ENCODE measurements at places on chromosomes 12 and 14. TPM values are rescaled to one million over a fixed set of nuclear protein-coding genes. Genes with fewer than 3 reads are reported as not detected.

DNA sequence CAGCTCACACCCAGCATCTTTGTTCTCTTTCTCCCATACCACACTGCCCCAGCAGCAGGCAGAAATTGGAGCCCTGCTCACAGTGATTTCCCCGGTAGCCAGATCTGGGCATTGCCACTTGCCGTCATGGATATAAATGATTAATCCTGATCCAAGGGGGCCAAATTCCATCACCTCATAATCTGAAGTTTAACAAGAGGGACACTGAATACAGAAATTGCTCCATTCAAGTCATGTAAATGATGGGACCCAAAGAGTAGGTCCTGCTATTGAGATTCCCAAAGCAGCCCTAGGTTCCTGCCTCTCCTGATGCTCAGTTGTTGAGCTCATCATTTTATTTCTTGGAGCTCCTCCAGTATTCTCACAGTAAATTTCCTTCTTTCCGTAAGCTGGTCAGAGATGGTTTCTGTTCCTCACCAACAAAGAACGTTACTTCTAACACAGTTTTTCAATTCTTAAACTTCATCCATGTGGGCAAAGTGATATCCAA lies 11.7 kb downstream of the ITPR2 start:
- no peak for DNase-seq

GRCh38 chr12:27176765-27177164 lies 67.3 kb upstream of the STK38L start:
- DNase-seq: no peak

- no peak for DNase-seq
Observed at GRCh38 chr12:121799842-121800693, 3.7 kb upstream of the SETD1B start.

GRCh38 chr14:77912754-77913556 lies 113.0 kb downstream of the ADCK1 start:
- no peak for DNase-seq

DNA sequence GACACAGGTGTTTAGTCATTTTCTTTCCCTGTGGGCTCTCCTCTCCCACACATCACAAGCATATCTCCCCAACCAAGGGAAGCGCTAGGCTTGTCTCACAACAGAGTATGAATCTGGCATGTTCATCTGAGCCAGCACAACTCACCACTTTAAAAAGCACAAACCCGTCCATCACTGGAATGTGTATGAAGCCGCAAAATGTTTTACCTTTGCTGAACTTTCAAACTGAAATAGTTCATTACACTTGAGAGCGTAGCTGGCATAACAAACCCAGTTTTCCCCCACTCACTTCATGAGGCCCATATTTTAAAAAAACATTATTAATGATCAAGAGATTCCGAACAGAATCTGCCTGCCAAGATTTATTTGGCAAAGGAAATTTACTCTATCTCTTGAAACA lies 15.8 kb downstream of the NID2 start:
- no peak for DNase-seq

- no peak for DNase-seq
Observed at GRCh38 chr14:104657101-104657524, 32.3 kb upstream of the INF2 start.

MANSC4 gene
- polyA plus RNA-seq: not detected

ZNF385A gene
- 0.96 TPM for polyA plus RNA-seq

TMEM229B gene
- 0.25 TPM for polyA plus RNA-seq

Data from BJ (cell line).